ENCODE measurements at places on chromosomes 13 and 19.

- DNase-seq = no peak
Measured at GRCh38 chr19:13530720-13531119, 24.4 kb upstream of the CACNA1A start.

GRCh38 chr13:49315756-49316482, 68.2 kb downstream of the CDADC1 start:
- no peak for DNase-seq

- no peak for DNase-seq
Measured at GRCh38 chr13:66402066-66402465, 828.1 kb downstream of the PCDH9 start.

DNA sequence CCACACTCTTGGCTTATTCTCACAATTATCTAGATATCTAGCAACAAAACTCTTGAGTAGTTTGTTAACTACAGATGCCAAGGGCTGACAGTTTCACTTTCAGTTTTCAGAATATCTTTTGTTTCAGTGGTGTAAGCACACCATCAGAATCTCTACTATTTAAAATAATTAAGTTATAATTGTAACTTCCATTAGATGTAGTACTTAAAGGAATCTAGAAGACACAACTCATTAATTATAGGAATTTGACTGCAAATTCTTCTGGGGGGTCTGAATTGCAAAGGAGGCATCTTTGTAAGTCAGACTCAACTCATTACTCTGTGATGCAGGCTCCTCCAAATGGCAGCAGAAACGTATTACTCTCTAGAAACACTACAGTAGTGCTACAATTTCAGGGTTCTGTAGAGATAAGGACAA, 44.9 kb upstream of the USPL1 start:
- peak; percentile 69 for DNase-seq

- no peak for DNase-seq
Measured at GRCh38 chr19:33859016-33859415, 62.3 kb downstream of the KCTD15 start.

- DNase-seq = peak; percentile 81
Measured at GRCh38 chr13:73722120-73722519, 412.1 kb downstream of the KLF12 start.

GRCh38 chr19:6362351-6362801, 1.0 kb downstream of the CLPP start:
- DNase-seq = peak; percentile 57

GRCh38 chr19:1032264-1032867, 6.0 kb downstream of the CNN2 start:
- DNase-seq = no peak

DNA sequence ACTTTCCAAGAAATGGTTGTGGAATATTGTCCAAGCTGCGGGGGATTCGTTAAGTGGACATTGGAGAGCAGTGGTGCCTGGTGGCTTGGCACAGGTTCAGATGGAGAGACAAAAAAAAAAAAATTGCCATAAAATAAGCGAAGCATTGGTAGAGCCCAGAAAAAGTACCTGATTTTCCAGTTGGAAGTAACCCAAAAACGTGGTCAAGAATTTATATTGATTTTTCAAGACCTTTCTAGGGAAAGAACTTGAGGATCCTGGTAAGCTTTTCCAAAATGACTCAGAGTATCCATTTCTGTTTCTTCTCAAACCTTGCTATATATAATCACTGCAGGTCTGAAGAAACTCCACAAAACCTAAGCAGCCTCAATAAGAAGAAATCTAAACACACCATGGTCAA, 94.6 kb downstream of the ING1 start:
- DNase-seq = no peak

DNA sequence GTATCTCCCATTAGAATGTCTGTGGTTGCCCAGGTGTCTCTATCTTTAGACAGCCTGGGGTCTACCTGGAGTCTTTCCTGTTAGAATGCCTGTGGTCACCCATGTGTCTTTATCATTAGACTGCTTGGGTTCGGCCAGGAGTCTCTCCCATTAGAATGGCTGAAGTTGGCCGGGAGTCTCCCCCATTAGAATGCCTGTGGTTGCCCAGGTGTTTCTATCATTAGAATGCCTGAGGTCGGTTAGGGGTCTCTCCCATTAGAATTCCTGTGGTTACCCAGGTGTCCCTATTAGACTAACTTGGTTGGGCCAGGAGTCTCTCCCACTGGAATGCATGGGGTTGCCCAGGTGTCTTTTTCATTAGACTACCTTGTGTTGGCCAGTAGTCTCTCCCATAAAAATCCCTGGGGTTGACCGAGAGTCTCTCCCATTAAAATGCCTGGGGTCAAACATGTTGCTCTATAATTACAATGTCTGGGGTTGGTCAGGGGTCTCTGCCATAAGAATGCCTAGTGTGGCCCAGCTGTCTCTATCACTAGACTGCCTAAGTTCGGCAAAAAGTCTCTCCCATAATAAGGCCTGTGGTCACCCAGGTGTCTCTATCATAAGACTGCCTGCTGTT, 1448.7 kb downstream of the UQCRFS1 start:
- DNase-seq = no peak

GRCh38 chr13:51607165-51607564, 22.9 kb downstream of the WDFY2 start:
- DNase-seq = no peak

GRCh38 chr19:49590971-49591730, at the start of gene PRR12:
Gene PRR12 (plus strand): TSS chr19:49591182. CDS start chr19:49591655, 473 bp downstream.
- DNase-seq = peak; percentile 83

DNA sequence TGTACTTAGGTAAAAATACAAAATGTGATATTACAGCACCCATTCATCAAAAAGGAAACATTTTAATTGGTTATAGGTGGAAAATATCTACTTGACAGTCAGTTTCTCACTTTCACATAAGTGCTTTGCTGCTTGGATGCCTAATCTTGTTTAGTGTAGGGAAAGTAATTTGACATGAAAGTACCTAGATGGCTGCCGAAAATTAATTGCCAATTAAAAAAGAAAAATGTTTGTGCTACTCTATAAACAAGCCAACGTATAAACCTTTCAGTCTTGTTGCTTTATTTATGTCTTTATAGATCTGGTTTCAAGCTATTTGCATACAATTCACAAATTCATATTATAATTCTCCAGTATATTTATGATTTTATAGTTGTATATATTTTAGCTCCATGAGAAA, 729.9 kb downstream of the DACH1 start:
- no peak for DNase-seq

DNA sequence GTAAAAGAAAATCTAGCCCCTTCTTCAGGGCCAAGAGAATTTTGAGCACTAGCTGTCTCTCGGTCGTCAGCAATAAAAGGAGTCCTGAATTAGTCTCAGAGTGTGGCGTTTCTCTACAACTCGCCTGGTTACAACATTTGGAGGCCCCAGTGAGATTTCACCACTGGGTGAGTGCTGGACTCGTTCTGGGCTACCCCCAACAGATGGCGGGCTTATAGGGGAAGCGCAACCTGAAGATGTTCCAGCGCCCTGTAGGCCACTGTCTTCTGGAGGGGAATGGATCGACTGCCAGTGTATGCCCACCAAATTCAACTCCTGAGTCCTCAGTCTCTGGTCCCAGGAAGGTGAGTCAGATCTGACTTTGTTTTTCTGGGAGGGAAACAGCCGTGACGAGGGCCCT, 11.7 kb upstream of the ZNF181 start:
- peak; percentile 13 for DNase-seq

DNA sequence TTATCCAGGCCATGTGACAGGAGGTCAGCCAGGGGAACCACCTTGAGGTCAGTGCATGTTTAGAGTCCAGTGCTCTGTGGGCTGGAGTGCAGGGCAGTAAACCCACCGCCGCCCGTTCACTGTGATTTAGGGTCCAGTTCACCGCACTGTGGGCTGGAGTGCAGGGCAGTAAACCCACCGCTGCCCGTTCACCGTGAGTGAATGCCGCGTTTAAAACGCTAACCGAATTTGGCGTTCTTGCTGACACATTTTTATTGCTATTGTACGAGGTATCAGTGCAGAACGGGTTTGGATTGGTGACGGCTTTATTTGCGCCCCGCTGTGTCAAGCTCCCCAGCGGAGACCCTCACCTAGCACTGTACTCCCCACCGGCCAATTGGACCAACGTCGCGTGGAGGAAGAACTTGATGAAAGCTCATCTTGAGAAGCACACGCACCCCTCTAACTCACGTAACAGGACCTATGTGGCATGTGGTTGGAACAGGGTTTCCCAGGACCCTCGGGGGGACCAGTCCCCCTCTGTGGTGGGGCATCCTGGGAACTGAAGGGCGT, 27.9 kb downstream of the C13orf46 start:
- DNase-seq = no peak

DNA sequence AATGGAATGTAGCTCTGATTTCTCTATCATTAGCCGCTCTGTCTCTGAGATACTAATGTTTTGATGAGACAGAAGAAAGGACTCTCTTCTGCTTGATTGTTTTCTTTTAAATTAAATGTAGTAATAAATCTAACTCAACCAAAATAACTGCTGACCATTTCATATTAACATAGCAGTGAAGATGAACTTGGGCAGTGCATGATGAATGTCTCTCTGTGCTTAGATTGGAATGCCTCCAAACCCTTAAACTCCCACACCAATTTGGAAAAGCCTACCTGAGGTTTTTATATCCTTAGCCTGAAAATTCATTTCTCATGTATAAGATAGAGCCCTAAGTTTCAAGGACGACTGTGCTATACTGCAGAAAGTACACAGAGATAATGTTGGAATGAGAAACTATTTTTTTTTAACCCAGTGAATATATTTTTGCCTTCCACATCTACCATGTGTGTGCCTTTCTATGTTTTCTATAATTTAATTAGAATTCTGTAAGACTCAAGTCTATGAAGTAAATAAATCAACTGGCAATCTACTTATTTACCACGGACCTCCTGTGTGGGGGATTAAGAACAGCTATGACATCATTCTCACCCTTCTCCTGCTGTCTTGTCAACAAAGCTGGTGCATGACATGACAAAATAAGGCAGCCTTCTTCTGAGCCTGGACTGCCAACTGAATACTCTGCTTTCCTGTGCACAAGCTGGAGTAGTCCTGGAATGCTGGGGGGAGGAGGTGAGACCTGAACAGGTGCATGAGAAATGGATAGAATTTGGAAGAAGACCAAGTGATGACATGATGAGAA, 155.5 kb downstream of the FGF9 start:
- DNase-seq = no peak

GRCh38 chr13:73304442-73304841, 245.6 kb downstream of the KLF5 start:
- DNase-seq = no peak

DNA sequence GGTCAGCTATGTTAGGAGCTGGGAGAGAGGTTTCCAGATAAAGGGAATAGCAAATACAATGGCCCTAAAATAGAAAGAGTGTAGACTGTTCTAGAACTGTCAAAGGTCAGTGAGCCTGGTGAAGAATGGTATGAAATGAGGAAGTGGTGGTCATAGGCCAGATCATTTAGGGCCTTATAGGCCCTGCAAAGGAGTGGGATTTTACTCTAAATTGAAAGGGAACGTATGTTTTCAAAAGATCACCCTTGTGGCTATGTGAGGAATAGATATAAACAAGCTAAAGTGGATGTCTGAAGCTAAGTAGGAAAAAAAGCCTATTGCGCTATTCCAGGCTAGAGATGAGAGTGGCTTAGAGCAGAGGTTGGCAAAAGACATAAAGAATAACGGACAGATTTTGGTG, 70.7 kb upstream of the TDRD3 start:
- peak; percentile 6 for DNase-seq
